ENCODE measurements at places on chromosomes 11 and 22.

- no peak for DNase-seq
These were observed 36.2 kb upstream of the CSNK2A3 start for GRCh38 chr11:11389238-11389637.

DNA sequence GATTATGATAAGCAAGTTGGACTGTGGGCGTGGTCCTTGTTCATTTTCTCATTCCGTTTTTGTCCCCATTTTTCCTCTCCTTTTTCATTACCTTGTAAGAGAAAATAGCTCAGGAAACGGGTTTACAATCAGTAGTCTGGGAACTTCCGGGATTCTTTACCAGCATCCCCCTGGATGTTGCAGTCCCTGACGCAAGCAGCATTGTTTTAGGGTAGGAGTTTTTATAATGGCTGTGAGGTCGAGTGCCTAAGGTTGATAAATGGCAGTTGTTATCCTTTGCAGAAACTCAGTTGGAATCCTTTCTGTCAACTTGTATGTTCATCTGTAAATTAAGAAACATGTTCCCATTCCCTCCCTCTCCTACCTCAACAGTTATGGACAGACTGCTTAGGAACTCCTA lies 68.3 kb downstream of the ARHGEF12 start:
- peak; percentile 16 for DNase-seq

- DNase-seq: no peak
These were observed 3.0 kb downstream of the YWHAH start for GRCh38 chr22:31947296-31947695.

DNA sequence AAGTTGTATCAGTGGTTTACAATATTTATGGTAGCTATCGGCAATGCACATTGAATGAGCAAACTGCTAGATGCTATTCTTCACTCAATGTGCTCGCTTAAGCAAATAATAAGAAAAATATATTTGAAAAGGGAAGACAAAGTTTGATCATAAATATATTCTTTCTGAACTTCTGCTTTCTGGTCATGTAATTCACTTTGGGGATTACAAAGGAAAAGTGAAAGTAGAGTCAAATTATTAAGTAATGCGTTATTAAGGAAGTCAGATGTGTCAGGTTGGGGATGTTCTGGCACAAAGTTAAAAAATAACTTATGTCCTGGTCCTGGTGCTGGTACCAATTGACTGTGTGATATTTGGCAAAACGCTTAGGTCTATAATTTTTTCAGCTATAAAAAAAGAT lies 98.0 kb upstream of the TRIM77 start:
- DNase-seq: no peak

Measured in HEK293T (cell line).